T-cell (primary cell): ENCODE measurements at places on chromosomes 5 and 9.

DNA sequence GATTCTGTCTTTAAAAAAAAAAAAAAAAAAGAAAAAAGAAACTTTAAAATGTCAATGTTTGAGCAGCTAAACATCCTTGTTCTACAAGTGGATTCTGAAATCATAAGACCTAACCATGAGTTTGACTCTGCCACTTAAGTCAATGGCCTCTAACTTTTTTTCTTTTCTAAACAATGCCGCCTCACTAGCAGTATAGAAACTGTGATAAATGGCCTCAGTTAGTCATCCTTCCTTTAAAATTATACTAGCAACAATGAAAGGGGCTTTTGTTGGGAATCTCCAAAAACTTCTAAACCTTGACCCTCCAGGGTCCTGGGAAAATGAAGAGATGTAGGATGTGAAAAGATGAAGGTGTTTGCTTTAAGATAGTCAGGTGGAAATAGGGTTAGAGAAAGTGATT lies 71.1 kb downstream of the FBXL7 start:
- no peak for DNase-seq

DNA sequence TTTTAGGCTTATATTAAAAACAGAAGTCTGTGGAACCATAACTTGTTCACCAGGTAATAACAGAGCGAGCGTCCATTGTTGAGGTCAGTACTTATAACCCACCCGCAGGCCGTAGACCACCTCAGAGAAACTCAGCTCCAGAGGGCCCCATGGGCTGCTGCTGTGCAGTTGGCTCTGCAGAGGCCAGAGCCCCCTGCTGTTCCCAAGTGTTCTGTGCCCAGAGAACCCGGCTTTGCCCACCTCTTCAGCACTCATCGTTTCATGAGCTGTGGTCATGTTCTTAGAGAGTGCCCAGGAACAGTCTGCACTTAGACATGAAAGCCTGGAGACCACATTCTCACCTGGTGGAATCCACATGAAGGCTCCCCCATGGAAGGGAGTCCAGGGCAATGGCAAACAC lies 50.4 kb upstream of the SLC2A8 start:
- no peak for DNase-seq

DNA sequence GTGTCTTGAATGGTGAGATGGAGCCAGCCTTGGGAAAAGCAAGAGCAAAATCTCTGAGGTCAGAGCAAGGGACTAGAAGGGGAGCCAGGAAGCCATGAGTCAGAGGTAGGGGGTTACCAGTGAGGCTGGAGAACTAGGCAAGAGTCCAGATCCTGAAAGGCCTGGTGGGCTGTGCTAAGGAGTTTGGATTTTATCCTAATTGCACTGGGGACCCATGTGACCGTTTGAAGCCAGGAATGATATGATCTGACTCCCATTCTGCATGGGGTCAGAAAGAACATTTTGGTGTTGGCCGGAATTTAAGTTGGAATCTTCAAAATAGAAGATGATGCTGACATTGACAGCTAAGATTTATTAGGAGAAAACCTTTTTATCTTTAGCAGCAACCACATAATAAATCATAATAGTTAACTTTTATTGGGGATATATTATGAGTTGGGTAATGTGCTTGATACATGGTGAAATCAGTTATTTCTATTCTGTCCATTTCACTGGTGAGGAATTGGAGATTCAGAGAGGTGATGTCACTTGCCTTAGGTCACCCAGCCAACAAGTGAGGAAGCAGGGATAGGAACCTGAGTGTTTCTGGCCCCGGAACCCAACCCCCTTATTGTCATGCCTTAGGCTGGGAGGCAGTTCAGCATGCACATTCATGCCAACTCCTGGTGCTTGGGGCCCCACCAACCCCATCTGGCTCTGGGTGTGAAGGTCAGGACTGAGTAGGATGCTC lies 61.5 kb upstream of the RARS1 start:
- DNase-seq, result no peak

DNA sequence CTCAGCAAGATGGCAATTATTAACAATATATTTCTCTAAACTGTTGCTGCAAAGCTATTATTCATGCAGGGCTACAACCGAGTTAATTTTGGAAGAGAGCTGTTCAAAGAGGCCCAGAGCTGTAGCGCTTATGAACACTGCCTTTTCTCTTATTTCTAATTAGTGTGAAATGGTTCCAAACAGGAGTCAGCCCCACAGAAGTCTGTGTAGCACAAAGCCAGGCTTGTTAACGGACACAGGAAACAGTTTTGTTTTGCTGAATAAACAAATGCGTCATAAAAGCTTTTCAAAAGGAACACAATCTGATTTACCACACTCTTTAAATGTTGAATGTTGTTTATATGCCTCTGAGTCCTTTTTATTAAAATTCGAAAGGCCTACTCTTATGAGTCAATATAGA lies 396.5 kb downstream of the ANXA1 start:
- no peak for DNase-seq

GRCh38 chr5:130868186-130868840 lies 296.7 kb downstream of the HINT1 start:
- DNase-seq, result no peak

DNA sequence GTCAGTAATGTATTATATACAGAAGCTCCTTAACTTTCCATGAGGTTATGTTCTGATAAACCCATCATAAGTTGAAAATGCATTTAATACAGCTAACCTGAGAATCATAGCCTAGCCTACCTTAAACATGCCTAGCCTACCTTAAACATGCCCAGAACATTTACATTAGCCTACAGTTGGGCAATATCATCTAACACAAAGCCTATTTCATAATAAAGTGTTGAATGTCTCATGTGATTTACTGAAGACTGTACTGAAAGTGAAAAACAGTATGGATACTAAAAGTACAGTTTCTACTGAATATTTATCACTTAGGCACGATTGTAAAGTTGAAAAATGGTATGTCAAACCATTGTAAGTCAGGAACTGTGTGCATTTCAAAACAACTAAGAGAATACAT lies 1.6 kb downstream of the GM2A start:
- DNase-seq, result no peak

GRCh38 chr9:82131072-82131471 lies 142.5 kb downstream of the SPATA31D1 start:
- no peak for DNase-seq

GRCh38 chr9:17810728-17811571 lies 232.1 kb downstream of the SH3GL2 start:
- no peak for DNase-seq

DNA sequence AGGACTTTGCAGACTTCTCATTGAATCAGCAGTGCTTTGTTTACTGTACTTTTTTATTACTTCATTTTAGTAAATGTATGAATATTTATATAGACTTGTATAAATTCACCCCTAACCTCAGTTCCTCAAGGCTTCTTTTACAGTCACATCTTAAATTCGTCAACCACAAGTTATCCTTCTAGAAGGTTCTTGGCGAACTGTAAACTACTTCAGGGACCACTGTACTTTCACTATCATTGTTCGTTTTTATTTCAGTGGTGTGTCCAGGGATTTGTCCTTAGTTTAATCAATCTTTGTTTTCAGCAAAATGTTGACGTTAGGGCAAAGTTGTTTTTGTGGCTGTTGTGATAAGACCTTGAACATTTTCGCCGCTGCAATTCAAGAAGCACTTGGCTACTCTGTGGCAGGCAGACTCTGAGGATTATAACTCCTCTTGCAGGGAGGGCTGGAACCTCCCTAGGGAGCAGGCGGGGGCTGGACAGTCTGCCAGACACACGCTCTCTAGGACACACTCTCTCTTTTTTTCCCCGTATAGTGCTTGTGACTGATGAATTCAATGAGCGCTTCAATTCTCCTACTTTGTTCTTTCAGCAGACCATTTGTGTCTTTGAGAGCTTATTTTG lies 252.8 kb downstream of the FBXL7 start:
- DNase-seq, result no peak

DNA sequence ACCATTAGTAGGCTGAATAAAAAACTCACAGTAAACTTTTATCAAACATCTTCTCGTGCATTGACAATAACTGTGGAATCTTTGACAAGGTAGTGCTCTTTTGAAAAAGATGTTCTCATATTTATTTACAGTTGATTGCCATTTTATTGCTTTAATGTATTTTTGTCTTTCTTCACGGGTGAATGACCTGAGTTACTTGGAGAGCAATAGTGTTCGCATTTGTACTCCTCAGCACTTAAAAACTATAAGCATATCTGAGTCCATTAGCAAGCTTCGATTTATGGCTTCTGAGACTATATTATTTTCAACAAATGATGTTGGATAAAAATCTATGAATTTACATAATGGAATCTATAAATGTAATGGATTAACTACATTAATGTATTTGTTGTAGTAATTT lies 1012.3 kb downstream of the CDH9 start:
- DNase-seq, result no peak

DNA sequence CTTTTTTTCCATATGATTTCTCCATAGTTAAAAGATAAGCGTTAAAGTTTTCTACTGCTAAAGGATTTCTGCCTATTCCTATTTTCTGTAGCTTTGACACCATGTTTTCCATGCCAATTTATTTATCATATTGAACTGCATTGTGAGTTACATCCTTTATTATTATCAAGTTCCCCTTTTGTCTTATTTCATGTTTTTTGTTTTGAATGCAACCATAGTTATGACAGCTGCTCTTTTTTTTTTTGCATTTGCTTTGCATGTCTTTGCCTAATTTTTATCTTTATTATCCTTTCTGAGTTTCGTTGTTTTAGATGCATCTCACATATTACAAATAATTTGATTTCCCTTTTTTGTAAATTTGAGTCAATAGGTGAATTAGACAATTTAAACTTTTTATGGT lies 161.5 kb downstream of the DEPDC1B start:
- DNase-seq, result no peak

- DNase-seq, result no peak
Measured at GRCh38 chr9:89362647-89363310, 44.5 kb downstream of the SECISBP2 start.

GRCh38 chr5:151151793-151152192 lies 5.8 kb downstream of the ANXA6 start:
- DNase-seq, result no peak

GRCh38 chr5:73808911-73809310 lies 182.9 kb downstream of the ARHGEF28 start:
- DNase-seq, result no peak

GRCh38 chr5:168790671-168791250 lies 211.6 kb upstream of the PANK3 start:
- DNase-seq, result no peak

DNA sequence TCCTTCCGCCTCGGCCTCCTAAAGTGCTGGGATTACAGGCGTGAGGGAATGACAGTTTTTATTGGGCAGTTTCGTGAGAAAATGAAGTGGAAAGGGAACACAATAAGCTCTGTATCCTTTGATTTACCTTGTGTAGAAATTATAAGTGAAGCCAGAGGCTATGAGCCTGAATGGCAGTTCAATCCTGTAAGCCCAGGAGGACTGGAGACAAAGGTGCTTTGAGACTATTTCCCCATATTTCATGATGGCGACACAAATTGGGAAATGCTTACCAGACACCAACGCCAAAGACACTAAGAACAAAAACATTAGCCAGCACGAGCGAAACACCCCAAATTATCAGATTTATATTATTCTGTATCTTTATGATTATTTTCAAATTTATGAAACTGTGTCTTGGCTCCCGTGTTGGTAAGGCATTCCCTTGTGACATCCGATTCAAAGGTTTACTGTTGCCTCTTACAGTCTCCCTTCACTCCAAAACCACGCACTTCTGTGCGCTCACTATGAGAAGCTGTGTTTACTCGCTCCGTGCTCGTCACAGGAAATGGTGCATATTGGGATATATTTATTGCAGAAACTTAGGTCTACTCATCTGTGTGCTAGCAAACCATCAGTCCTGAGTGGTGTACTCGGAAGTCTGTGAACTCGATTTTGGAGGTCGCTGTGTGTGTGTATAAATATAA lies 73.9 kb downstream of the SH3PXD2B start:
- DNase-seq, result no peak

- no peak for DNase-seq
Measured at GRCh38 chr5:106940301-106940846, 730.4 kb downstream of the EFNA5 start.

- no peak for DNase-seq
Measured at GRCh38 chr5:123855609-123856008, 343.6 kb downstream of the CSNK1G3 start.

- no peak for DNase-seq
Measured at GRCh38 chr9:121239071-121239470, 28.9 kb upstream of the GSN start.

DNA sequence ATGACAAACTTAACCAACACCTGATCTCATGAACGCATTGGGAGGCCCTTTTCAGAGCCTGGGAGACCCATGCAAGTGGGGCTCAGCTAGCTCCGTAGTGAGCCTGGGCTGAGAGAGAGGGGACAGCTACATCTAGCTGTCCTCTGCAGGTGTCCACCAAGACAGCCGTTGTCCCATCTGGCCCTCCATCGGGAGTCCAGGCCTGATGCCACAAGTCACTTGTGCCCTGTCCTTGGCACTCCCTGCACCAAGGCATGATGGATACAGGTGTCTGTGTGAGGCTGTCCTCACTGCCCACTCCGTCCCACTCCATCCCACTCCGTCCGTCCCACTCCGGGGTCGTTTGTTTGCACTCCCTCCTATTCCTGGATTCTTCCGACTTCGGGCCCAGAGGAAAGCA lies 2.5 kb upstream of the EDF1 start:
- no peak for DNase-seq

- DNase-seq, result no peak
Measured at GRCh38 chr5:163460562-163461171, at the start of gene HMMR. TSS of gene HMMR (plus strand) at chr5:163460632. CDS start at chr5:163460693, 61 bp downstream.

- no peak for DNase-seq
Measured at GRCh38 chr5:95843733-95844223, 21.3 kb upstream of the GLRX start.

DNA sequence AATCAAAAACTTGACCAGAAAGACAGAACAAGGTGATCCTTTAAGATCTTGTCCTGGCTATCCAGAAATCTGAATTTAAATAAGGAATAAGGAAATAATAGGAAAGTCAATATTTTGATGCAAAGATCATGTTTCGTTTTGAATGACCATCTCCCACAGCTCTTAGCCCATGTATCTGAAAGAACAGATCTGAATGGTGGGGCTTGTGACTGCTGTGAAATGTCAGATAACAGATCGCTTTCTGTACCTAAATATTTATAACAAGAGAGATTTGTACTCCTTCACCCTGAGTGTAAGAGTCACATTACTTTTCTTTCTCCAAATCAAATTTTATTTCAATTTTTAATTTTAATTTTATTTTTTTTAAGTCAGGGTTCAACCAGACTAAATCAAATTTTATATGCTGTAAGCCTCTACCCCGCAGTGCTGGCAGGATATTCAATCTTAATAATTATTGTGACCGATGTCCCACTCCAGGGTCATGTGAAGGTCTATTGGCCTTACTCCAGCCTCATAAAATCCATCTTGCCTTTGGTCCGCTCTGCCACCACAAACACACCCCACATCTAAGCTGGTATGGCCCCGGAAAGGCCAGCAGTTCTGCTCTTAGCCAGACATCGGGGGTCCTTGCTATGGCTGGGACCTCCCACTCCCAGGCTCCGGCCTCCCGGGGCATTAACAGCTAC lies 7.0 kb upstream of the SLC26A2 start:
- no peak for DNase-seq

DNA sequence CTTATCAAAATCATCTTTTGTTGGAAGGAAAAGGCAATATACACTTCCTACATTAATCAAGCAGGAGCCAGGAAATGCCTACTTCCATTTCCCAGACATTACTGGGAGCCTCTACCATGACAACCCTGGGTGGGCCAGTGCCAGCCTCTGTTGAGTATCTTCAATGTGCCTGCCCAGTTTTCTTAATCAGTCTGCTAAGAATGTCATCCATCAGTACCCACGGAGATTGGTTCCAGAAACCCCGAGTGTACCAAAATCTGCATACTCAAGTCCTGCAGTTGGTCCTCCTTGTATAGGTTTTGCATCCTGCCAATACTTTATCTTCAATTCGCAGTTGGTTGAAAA lies 82.4 kb downstream of the MARCHF3 start:
- DNase-seq, result no peak
